ENCODE measurements at places on chromosomes 5 and 9.

DNA sequence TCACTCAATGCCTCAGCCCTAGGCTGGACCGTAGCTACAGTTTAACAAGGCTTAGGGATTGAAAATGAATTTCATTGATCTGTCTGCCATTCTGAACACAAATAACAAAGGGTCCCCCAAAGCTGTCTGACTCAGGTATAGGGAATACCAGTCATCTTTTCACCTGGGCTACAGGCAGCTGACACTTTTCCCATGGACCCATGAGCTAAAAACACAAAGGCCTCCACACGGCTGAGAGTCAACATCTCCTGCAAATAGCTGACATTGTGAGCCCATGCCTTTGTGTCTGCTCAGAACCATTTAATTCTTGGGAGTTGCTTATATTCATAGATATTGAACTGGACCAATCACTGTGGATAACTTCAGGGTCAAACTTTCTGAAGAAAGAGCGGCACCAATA, 121.1 kb upstream of the SLIT3 start:
- no peak for DNase-seq
- H3K36me3 ChIP-seq = no peaks in the 10 kb centered on the region
- no peaks in the 10 kb centered on the region for H3K4me1 ChIP-seq
- no peak overlapping the region for H3K27ac ChIP-seq
- H3K4me3 ChIP-seq = no peak overlapping the region
- no peaks in the 10 kb centered on the region for H3K27me3 ChIP-seq

DNA sequence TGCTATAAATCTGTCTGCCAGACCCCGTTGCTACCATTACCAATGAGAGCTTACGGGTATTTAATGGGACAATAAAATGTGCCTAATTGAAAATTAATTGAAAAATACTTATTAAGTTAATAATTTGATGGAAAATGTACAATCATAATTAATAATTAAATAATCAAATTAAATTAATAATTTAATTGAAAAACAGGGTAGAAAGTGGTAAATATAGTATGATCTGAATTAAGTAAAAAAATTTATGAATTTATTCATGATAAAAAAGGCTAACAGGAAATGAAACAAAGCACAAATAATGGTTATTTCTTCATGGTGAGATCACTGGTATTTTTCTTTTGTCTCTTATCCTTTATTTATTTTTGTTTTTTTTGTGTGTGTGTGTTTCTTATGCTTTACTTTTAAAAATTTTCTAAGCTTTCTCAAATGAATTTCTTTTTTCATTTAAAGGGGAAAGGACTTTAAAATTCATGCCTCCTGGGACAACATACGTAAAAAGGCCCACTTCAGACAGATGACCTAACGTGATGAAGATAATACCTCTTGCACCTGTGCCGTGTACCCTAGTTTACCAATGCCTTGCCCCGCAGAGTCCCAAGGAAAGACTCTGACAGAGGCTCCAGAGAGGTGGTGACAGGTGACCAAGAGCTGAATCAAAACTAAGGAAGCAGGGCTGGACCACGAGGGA, 24.0 kb upstream of the RXRA start:
- no peak overlapping the region for H3K27ac ChIP-seq
- no peaks in the 10 kb centered on the region for H3K4me1 ChIP-seq
- no peak for DNase-seq
- no peaks in the 10 kb centered on the region for H3K36me3 ChIP-seq
- no peaks in the 10 kb centered on the region for H3K27me3 ChIP-seq

DNA sequence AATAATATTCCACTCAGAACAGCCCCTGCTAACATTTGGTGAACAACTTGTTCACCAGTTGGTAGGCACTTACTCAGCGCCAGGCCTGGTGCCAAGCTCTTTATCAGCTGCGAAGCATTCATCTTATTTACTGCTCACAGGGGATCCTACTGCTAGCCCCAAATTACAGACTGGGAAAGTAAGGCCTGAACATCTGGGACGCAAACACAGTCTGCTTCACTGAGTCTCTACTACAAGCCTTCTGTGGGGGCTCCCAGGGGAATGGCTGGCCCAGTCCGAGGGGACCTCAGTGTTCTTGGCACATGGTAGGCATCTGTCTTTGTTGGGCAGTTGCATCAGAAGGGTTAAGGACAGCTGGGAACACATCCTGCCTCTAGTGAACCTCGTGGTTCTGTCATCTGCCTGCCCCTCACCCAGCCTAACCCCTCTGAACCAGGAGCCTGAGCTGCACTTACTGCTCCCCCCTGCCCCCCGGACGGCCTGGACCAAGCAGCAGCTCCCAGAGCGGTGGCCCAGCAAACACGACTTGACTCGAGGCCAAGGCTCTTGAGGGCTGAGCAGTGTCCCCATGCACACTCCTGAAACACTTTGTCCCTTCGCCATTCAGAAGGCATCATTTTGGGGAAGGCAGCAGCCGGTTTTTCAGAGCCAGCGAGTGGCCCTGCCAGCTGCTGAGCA, at the start of gene PHYHD1:
Gene PHYHD1 (plus strand): TSS at position 602 of the 678 bp plus-strand sequence. CDS start 1,342 bp downstream, outside the sequence.
- H3K27me3 ChIP-seq = no peaks in the 10 kb centered on the region
- DNase-seq = peak; percentile 88
- H3K4me3 ChIP-seq = peak within 1 kb of the TSS; percentile 97
- H3K36me3 ChIP-seq = no peaks in the 10 kb centered on the region
- peak within 1 kb of the TSS; percentile 95 for H3K27ac ChIP-seq

DNA sequence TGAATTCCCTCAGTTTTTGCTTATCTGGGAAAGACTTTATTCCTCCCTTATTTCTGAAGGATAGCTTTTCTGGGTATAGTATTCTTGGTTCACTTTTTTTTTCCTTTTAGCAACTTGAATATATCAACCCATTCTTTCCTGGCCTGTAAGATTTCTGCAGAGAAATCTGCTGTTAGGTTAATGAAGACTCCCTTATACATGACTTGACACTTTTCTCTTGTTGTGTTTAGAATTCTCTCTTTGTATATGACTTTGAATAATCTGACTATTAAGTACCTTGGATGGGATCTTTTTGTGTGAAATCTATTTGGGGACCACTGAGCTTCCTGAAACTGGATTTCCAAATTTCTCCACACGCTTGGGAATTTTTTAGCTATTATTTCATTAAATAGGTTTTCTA, 55.0 kb upstream of the CDK5RAP2 start:
- no peak overlapping the region for H3K27ac ChIP-seq
- no peaks in the 10 kb centered on the region for H3K36me3 ChIP-seq
- H3K4me1 ChIP-seq = no peaks in the 10 kb centered on the region
- H3K4me3 ChIP-seq = no peak overlapping the region
- no peak for DNase-seq

GRCh38 chr9:71183251-71183650, 61.8 kb upstream of the TRPM3 start:
- H3K27me3 ChIP-seq = no peaks in the 10 kb centered on the region
- no peak overlapping the region for H3K27ac ChIP-seq
- no peak overlapping the region for H3K4me3 ChIP-seq
- no peak for DNase-seq
- no peaks in the 10 kb centered on the region for H3K4me1 ChIP-seq
- H3K36me3 ChIP-seq = no peaks in the 10 kb centered on the region

- no peaks in the 10 kb centered on the region for H3K36me3 ChIP-seq
- DNase-seq = no peak
- H3K27me3 ChIP-seq = no peaks in the 10 kb centered on the region
Measured at GRCh38 chr5:54739371-54739770, 221.8 kb downstream of the SNX18 start.

GRCh38 chr9:79233542-79233941, 338.2 kb upstream of the TLE4 start:
- DNase-seq = no peak
- no peaks in the 10 kb centered on the region for H3K36me3 ChIP-seq
- H3K4me1 ChIP-seq = no peaks in the 10 kb centered on the region
- H3K4me3 ChIP-seq = no peak overlapping the region

- no peaks in the 10 kb centered on the region for H3K4me1 ChIP-seq
- no peaks in the 10 kb centered on the region for H3K36me3 ChIP-seq
- H3K27me3 ChIP-seq = no peaks in the 10 kb centered on the region
- no peak overlapping the region for H3K4me3 ChIP-seq
- no peak overlapping the region for H3K27ac ChIP-seq
- DNase-seq = no peak
Measured at GRCh38 chr5:79924936-79925893, 65.8 kb downstream of the MTX3 start.

GRCh38 chr5:160961761-160962160, 109.8 kb upstream of the ATP10B start:
- H3K27ac ChIP-seq = no peak overlapping the region
- H3K4me1 ChIP-seq = no peaks in the 10 kb centered on the region
- H3K36me3 ChIP-seq = no peaks in the 10 kb centered on the region
- DNase-seq = no peak
- H3K4me3 ChIP-seq = no peak overlapping the region

- no peak overlapping the region for H3K4me3 ChIP-seq
- H3K27ac ChIP-seq = no peak overlapping the region
- H3K4me1 ChIP-seq = no peaks in the 10 kb centered on the region
- no peaks in the 10 kb centered on the region for H3K36me3 ChIP-seq
- no peak for DNase-seq
Measured at GRCh38 chr9:13332571-13332970, 53.1 kb upstream of the MPDZ start.

DNA sequence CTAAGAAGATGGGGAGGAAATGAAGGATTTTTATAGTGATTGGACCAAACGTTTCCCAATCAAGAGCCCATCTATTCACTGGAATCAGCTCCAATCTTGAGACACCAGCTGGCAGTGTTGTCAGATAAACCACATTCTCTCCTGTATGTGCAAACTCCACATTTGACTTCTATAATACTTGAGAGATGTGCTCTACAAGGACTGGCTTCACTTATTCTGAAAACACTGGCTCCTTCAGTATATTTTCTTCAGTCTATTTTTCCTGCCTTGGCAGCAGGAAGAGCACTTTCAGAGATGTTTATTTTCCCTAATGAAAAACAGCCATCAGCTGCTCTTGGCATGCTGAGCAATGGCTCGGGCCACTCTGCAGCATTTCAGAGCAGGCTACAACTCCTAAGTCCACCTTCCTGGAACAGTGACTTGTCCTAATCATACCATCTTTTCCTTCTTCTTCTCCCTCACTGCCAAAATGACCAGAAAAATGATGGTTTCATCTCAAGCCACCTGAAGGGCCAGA, 96.9 kb upstream of the FSTL4 start:
- H3K4me1 ChIP-seq = no peaks in the 10 kb centered on the region
- H3K27ac ChIP-seq = no peak overlapping the region
- no peak overlapping the region for H3K4me3 ChIP-seq
- no peak for DNase-seq
- no peaks in the 10 kb centered on the region for H3K27me3 ChIP-seq
- H3K36me3 ChIP-seq = no peaks in the 10 kb centered on the region

DNA sequence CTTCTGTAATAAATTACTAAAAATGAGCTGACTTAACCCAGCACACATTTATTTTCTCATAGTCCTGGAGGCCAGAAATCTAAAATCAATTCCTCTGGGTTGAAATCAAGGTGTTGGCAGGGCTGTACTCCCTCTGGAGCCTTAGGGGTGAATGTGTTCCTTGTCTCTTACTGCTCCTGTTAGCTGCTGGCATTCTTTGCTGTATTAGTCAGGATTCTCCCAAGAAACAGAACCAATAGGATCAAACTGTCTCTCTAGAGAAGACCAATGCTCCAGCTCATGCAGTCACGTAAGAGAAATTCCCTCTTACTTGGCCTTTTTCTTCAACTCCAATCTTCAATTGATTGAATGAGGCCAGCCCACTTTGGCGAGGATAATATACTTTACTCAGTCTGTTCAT, 15.3 kb upstream of the CD180 start:
- peaks cover 2% of the 10 kb centered on the region for H3K4me1 ChIP-seq
- DNase-seq = no peak
- H3K27me3 ChIP-seq = no peaks in the 10 kb centered on the region

DNA sequence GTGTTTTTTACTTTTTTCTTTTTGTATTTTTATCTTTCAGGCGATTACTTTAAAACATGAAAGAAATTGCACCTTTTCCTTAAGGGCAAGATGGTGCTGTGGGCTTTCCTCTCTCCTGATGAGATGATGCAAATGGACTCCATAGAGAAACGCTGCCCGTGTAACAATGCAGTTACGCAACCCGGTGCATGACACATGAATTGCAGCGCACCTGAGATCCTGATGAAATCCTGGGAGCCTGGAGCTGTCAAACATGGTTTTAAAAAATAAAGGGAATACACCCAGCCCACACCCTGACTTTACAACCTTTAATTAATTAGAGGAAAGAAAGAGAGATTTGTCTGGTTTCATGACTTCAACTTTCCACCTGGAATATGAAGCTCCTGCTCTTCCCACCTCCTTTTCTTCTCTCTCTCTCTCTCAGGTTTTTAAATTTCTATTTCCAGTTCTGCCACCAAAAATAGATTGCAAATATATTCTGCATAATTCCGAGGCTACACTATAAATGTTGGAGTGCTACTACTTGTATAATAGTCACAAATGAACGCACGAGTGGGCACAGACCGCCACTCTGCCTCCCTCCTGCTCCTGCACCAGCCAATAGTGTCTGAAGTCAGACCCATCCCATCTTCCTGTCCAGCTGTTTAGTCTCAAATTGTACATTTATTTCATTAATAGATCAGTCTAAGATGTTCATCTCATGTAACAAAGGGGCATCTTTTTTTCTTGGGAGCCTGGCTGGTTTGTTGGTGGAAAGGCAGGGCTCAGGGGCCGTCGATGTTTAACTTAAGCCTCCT, 179.1 kb downstream of the AUH start:
- no peak overlapping the region for H3K4me3 ChIP-seq
- H3K4me1 ChIP-seq = no peaks in the 10 kb centered on the region
- H3K36me3 ChIP-seq = no peaks in the 10 kb centered on the region
- DNase-seq = no peak
- no peaks in the 10 kb centered on the region for H3K27me3 ChIP-seq

- H3K4me1 ChIP-seq = no peaks in the 10 kb centered on the region
- no peaks in the 10 kb centered on the region for H3K36me3 ChIP-seq
- DNase-seq = no peak
- H3K27me3 ChIP-seq = no peaks in the 10 kb centered on the region
Measured at GRCh38 chr9:132645711-132646110, 24.1 kb downstream of the DDX31 start.

DNA sequence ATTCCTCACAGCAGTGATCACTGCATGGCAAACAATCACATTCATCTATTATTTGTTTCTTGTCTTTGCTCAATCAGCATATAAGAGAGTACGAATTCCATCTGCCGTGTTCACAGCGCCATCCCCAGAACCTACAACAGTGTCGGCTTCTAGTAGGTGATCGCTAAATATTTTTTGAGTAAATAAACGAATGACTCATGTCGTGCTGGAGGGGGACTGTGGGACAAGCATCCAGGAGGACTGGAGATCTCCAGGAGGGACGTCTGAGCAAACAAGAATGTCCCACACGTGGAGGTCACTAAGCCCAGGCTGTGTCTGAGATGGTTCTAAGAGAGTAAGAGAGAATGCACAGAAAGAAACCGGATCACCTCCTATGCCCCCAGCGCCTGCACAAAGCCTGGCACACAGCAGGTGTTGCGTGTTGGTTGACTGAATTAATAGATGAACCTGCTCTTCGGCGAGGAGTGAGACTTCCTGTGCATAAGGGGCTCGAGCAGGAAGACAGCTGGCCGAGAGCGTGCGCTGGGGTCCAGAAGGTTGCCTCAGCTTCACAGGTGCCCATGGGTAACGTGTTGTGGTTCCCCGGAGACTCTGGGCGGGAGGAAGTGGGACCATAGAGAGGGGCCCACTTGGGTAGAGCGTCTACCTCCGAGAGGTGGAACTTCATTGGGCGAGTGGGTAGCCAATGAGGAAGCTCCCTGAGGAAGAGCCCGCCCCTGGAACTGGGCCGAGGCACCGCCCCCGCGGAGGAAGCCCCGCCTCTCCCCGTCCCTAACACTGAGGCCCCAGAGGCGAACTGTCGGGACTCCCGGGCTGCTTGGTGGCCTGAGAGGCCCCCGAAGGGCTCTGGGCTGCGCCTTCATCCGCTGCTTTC, 193.0 kb downstream of the MELK start:
- H3K4me3 ChIP-seq = no peak overlapping the region
- peak; percentile 27 for DNase-seq
- H3K27me3 ChIP-seq = no peaks in the 10 kb centered on the region
- no peak overlapping the region for H3K27ac ChIP-seq
- H3K36me3 ChIP-seq = no peaks in the 10 kb centered on the region
